ENCODE measurements at places on chromosomes 7 and 10.
A peak's percentile ranks its signal among the peaks of the same experiment; 100 is the strongest.

DNA sequence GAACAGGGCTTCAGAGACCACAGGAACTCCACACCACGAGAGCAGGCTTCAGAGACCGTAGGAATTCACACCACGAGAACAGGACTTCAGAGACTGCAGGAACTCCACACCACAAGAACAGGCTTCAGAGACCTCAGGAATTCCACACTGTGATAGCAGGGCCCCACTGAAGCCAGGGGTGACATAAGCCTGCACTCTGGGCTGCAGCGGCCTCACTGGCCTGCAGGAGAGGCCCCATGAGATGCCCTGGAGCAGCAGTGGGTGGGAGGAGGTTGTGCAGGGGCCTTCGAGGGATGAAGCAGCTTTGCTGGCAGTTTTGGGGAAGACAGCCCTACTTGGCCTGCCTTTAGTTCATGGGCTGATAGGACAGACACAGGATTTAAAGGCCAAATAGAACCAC, 614.7 kb downstream of the PTPRN2 start:
- DNase-seq, result no peak

- no peak for DNase-seq
Measured at GRCh38 chr7:493661-494251, 25.9 kb downstream of the PDGFA start.

DNA sequence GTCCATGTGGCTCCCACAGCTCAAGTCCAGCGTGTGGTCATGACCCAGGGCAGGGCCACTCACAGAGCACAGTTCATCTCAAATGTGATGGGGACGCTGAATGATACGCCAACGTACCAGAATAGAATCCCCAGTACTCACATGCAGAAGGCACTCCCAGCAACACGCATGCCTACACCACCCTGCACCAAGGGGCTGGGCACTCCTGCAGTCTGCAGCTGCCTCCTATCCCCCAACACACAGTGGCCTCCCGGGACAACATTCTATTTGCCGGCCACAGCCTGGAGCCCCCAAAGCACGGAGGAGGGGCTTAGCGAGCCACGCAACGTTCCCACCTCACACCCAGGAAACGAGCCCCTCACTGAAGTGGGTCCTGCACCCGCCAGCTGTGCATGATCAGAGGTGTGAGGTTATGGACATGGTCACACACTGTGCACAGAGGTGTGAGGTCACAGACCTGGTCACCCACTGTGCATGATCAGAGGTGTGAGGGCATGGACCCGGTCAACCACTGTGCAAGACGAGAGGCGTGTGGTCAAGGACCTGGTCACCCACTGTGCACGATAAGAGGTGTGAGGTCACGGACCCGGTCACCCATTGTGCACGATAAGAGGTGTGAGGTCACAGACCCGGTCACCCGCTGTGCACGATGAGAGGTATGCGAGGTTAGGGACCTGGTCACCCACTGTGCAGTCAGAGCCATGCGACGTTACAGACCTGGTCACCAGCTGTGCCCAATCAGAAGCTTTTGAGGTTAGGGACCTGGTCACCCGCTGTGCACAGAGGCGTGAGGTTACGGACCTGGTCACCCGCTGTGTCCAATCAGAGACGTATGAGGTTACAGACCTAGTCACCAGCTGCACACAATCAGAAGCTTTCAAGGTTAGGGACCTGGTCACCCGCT, 182.8 kb downstream of the DIP2C start:
- no peak for DNase-seq

DNA sequence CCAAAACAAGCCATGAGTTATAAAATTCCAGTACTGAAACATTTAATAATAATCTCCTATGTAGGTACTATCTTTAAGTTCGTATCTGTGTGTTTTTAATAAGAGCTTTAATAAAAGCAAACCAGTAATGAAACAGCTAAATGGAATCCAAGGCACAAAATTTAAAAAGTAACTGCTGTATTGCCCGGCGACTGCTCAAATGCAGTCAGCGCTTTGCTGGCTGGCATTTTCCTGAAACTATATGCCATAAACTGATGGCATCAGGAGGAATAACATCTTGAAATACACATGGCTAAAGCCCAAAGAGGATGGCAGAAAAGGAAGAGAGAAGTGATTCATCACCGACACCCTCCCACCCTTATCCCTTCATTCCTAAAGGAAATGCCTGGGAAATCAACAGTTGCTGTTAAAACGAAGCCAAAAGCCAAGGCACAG, 133.1 kb downstream of the CUBN start:
- DNase-seq, result peak; percentile 75

- DNase-seq, result peak; percentile 78
Measured at GRCh38 chr7:157339777-157340677, 3.2 kb downstream of the DNAJB6 start.

- DNase-seq, result no peak
Measured at GRCh38 chr7:41098402-41098801, 604.5 kb downstream of the INHBA start.

Data from fibroblast of lung (primary cell).